ENCODE measurements at places on chromosomes 2 and 18.

GRCh38 chr2:144426981-144427479 lies 92.9 kb downstream of the ZEB2 start:
- no peak for DNase-seq

- peak; percentile 64 for DNase-seq
These were observed 55.2 kb downstream of the LDLRAD4 start for GRCh38 chr18:13273800-13274199.

- no peak for DNase-seq
These were observed 54.6 kb downstream of the MERTK start for GRCh38 chr2:111952871-111953452.

GRCh38 chr2:104769096-104769495 lies 84.8 kb upstream of the POU3F3 start:
- DNase-seq = no peak

GRCh38 chr18:62771494-62772270 lies 56.3 kb downstream of the PHLPP1 start:
- no peak for DNase-seq

Measured in activated CD8-positive, alpha-beta memory T cell treated with anti-CD3 and anti-CD28 coated beads, Interleukin-2, amount 50 U/mL, for 48 hours (primary cell).